ENCODE measurements at places on chromosomes 6 and 20.

DNA sequence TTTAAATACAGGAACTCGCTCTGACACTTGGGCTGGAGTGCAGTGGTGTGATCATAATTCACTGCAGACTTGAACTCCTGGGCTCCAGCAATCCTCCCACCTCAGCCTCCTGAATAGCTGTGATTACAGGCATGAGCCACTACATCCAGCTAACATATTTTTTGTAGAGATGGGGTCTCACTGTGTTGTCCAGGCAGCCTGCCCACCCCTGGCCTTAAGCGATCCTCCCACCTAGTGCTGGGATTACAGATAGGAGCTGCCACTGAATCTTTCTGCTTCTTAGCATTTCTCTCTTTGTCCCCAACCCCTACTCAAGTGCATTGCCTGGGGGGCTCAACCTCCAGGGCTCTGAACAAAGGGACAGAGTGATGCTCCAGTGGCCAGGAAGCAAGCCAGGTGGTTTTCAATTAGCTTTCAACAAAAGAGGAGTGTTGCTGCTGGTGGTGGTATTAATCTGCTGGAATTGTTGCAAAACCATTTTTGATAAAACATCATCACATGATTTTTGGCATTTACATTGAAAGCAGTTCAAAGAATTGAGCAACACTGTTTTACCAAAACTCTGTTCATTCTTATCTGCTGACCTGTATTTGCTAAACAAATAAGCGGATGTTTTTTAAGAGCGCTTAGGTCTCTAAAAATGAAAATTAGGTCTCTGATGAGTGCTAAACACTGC is 40.4 kb upstream of the BPIFA2 start:
- no peak for DNase-seq

DNA sequence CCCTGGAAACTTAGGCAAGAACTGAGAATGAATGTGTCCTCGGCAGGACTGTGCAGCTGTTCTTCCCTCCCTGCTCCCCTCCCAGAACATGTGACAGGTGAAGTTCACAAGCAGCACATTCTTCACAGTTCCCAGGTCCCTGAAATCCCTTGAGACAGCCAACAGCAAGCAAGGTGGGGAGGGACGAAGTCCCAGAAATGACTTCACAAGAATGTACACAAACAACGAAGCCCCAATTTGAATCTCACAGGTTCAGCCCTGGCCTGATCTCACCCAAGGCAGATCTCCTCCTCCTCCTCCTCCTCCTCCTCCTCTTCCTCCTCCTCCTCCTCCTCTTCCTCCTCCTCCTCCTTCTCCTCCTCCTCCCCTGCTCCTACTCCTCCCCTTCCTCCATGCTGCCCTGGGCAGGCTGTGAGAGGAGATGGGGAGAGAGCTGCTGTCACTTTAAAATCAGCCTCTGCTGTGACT is 32.4 kb downstream of the WRNIP1 start:
- no peak for DNase-seq

GRCh38 chr6:113481458-113481857 is 375.7 kb upstream of the MARCKS start:
- no peak for DNase-seq

- DNase-seq = no peak
Measured at GRCh38 chr20:62987114-62987513, 19.6 kb downstream of the BHLHE23 start.

DNA sequence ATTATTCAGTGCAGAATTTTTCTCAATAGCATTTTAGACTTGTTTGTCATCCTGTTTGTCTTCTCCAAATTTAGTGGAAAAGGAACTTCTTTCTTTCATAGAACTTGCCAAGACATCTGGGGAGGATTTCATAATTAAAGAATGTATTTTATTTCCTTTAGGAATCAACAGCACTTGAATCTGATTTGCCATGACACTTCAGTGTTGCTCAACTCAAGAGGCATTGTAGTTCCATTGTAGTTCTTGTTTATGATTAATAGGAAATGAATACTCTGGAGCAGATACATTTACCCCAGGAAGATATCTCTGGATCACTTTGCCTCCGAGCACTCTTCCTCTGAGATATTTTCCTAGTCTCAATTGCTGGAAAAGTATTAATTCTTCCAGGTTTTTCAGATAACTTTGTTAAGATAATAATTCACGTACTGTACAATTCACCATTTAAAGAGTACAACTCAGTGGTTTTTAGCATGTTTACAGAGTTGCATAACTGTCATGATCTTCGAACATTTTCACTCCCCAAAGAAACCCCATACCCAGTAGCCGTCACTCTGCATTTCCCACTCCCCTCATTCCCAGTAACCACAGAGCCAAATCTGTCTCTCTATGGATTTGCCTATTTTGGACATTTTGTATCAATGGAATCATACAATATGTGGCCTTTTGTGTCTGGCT is 29.7 kb downstream of the AKAP12 start:
- DNase-seq = no peak
